ENCODE measurements at places on chromosomes 6 and 20.

DNA sequence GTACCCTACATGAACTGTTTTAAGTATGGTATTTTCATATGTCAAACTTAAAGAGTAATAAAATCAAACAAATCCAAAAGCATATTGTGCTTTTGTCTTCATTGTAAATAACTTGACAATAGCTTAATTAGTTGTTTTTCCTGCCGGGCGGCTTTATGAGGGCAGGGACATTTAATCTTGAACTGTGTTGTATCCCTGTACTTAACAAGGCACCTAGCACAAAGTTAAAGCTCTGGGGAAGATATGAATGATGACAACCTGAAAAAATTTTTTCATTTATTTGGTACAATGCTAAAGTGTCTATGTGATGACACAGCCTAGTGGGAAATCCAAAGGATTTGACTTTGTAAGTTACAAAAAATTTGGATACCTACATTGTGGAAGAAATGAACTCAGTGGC, 502 bp upstream of the HACE1 start:
- DNase-seq, result no peak

DNA sequence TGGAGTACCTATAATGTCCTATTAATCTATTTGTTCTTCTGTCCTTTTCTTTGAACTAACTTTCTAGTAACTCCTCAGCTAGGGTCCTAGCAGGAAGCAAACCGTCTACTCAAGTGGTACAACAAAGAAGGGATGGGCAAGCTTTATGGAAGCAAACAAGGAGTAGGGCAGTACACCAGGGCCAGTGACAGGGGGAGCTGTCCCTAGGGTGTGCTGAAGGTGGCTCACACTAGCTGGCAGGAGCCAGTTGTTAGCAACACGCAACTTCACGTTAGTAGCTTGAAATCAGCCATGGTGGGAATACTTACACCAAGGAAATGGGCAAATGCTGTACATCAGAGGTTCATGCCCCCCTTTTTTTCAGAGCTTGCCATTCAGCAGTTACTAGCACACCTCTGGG, 74.0 kb upstream of the EYA2 start:
- DNase-seq, result no peak

- DNase-seq, result no peak
Observed at GRCh38 chr20:40690836-40691565, 2.0 kb upstream of the MAFB start.

DNA sequence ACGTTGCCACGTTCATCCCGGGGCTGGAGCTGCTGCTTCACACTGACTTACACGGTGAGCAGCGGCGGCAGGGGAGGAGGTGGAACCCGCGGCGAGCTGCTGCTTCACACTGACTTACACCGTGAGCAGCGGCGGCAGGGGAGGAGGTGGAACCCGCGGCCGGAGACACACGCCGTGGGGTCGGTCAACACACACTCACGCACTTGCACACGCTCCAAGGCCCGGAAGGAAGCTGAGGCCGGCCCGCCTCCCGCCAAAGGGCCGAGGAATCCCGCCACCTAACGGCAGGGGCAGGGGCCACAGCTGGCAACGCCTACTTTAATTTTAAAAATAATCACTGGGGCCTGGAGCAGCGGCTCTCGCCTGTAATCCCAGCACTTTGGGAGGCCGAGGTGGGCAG, 94.4 kb upstream of the FOXC1 start:
- DNase-seq, result no peak

GRCh38 chr6:137240168-137240567, 21.0 kb upstream of the IFNGR1 start:
- DNase-seq, result peak; percentile 70

DNA sequence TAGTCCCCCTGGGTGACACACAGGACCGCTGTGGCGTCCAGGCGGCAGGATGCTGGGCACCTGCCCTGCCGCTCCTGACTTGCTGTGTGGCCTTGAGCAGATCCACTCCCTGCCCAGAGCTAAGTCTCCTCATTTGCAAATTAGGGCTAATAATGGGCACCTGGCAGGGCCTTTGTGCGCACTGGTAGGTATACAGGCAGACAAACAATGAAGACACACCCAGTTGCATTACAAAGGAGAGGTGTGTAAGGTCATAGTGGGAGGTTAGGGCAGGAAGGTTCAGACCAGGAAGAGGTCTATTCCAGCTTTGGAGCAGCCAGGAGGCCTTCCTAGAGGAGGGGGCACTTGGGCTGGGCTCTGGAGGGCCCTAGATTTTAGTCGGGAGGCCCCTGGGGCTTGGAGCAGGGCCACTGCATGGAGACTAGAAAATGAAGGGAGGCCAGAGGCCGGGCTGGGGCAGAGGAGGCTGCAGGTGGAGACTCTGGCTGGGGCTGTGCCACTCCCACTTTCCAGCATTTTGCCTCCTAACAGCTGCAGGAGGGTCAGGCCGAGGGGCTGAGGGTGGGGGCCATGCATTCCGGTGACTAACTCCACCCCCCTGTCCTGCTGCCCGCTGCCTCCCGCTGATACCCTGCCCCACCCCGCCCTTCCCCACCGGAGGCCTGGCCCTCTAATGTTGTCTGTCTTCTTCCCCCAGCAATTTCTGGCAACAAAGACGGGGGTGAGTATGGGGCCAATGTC, 28.5 kb downstream of the MYH7B start:
- DNase-seq, result no peak

DNA sequence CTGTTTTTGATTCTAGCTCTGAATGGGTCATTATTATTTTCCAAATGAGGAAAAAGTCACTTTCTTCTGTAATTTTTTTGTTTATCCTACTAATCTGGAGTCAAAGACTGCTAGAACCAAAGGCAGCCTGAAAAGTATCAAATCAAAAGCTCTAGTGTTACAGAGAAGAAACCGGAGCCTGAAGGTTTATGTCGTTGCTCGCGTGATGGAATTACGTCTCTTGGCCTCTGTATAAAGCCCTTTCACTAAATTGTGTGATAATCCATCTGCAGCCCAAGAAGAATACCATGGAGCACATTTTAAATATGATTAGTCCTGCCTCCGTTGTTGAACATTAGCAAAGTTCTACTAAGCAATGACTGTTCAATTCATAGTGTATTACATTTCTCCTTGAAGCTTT, 738.6 kb downstream of the C6orf118 start:
- no peak for DNase-seq

DNA sequence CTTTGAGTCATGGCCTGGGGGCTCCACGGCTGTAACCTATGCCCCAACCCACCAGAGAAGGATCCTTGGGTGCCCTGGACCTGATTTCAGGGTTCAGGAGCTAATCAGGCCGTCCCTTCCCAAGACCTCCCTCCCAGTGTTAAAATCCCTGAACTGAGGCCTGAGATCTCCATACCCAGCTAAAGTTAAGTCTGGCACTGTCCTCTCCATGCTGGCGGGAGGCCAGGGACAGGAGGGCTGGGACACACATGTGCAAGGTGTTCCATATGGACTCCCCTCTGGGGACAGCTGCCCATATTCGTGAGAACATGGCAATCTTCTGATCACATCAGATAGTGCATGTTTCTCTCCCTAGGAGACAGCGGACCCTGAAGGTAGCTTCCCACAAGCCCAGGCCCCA, 11.5 kb upstream of the TREML4 start:
- no peak for DNase-seq

Measured in fibroblast of skin of right quadriceps (primary cell).